Natural killer cell treated with Interleukin-12 subunit alpha and Interleukin-12 subunit beta and Interleukin-15 and Interleukin-18, amount 100 ng/mL, for 72 hours (primary cell): ENCODE measurements at places on chromosomes 1 and 21. TPM values are rescaled to one million over a fixed set of nuclear protein-coding genes. Genes with fewer than 3 reads are reported as not detected.

SPRR1B gene
- not detected for total RNA-seq

TCHH gene
- total RNA-seq = not detected

EDARADD gene
- total RNA-seq = 7.2 TPM

DNA sequence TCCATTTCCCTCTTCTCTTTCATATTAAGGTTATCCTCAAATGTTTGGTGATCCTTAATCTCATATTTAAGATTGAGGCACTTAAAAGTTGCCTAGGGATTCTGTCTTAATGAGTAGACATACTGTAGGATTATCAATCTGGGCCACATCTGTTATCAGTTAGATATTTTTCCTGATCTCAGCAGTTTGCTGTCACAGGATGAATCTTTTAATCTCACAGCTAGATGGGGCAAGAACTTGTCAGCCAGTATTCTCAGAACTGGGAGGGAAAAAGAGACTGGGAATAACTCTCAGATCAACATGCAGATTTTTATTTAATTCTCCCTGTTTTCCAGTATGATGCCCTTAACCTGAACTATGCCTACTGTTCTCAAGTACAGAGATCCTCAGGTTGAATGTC, 14.0 kb downstream of the ZNF644 start:
- DNase-seq = no peak

GRCh38 chr1:214107322-214108096, 119.7 kb downstream of the PROX1 start:
- no peak for DNase-seq

DNA sequence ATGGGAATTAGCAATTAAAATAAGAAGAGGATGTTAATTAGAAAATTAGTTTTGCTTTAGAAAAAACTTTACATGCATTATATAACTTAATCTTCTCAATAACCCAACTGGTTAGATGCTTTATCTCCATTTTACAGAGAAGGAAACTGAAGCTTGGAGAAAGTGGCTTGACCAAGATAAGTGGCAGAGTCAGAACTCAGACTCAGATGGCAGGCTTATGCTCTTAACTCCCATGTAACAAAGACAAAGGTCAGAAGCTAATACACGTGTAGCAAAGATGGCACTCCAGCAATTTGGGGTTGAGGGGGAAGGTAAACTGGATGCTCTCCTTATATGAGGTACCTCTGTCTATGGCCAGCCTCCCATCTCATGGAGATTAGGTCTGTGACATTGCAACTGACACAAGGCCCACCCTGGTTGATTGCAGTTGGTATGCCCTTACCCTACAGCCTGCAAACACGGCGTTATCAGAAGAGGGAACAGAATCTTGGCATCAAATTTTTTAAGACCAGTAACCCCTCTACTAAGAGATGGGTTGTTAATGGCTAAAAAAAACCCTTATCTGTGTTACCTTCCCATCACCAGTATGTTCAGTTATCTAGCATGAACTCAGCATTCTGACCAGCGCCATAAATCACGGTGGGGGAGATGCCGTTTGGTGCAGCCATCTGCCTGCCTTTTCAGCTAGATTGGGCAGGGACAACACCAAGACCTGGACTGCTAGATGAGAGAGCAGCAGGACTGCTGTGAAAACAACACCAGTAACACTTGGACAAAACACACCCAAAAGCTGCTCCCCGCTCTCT, 97.0 kb downstream of the UBR4 start:
- no peak for DNase-seq

GRCh38 chr1:83964153-83964552, 34.8 kb downstream of the TTLL7 start:
- no peak for DNase-seq

DNA sequence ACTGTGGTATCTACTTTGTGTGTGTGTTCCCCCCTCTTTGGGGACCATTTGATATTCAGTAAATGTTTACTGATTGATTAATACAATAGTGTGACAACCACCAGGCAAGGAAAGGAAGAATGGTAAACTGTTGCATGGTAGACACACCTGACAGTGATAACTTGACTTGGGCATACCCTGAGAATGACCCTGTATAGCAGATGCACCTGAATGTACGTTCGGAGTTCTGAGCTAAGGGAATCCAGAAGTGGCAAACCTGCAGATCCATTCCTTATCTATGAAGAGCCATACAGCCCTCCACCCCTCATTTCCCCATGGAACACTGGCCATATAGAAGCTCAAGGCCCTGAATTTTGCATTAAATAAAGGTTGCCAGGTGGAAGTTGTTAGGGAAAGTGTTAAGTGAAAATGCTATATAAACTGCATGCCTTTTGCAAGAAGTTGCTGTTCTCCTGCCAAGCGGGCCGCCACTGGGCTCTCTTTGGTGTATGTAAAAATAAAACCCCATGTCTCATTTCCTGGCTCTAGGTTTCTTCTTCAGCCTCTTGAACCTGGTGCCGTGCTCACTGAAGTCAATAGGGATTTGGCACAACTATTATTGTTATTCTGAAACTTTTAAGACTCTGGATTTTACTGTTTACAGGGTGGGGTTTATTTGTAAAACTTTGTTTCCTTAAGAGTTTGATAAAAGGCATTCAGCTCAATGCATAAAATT, 32.6 kb upstream of the DENND1B start:
- DNase-seq = no peak

GRCh38 chr1:238340989-238341388, 450.3 kb upstream of the ZP4 start:
- no peak for DNase-seq
